ENCODE measurements at places on chromosomes 1 and 21. TPM values are rescaled to one million over a fixed set of nuclear protein-coding genes. Genes with fewer than 3 reads are reported as not detected.

The ATP1A2 gene
- total RNA-seq, result 27.9 TPM

The ANGPTL1 gene
- total RNA-seq, result 5.0 TPM

GRCh38 chr21:14718951-14719350 lies 172.8 kb upstream of the SAMSN1 start:
- no peak for DNase-seq

DNA sequence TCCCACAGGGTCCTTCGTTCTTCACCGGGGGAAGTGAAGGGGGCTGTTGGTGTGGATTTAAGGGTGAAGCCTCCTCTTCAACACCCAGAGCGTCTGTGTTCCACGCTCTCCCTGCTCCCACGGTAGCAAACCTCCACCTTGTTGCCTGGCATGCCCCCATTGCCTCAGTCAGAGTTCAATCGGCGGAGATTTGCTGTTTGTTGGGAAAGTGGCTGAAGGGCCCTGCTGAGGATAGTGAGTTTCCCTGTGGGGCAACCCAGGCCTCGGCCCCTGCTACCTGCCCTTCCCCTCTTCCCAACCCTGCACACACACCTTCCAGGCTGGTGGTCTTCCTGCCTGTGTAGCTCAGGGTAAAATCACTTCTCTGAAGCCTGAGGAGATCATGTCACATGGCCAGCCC lies 60.5 kb downstream of the TOR1AIP2 start:
- DNase-seq, result no peak

The KRTAP21-2 gene
- 1.4 TPM for total RNA-seq

GRCh38 chr1:34872133-34872503 lies 12.6 kb upstream of the SMIM12 start:
- DNase-seq, result no peak

The LGALS8 gene
- 122 TPM for total RNA-seq

GRCh38 chr21:45518742-45519141 lies 23.5 kb downstream of the SLC19A1 start:
- DNase-seq, result no peak

- no peak for DNase-seq
Observed at GRCh38 chr1:108190001-108190634, 10.0 kb downstream of the SLC25A24 start.
